ENCODE measurements at places on chromosomes 11 and 22. TPM values are rescaled to one million over a fixed set of nuclear protein-coding genes. Genes with fewer than 3 reads are reported as not detected.

Gene APOA4
- not detected for total RNA-seq

DNA sequence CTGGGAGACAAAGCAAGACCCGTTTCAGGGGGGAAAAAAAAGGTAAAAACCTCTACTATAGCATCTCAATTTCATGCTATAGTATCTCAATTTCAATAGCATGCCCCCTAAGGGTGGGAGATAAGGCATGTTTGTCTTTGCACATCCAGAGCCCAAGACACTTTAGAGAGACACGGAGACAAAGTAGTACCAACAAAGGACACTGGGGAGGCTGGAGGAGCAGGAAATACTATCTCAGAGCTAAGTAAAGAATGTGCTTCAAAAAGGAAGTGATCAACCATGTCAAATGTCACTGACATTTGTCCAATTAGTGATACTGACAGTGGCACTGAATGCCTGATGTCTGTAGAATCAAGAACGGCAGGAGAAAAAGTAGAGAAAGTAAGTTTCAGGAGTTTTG is 68.6 kb downstream of the RRAS2 start:
- DNase-seq: no peak

Gene TSSK2
- total RNA-seq: not detected

GRCh38 chr11:3166268-3167142 is 1.4 kb upstream of the OSBPL5 start:
- no peak for DNase-seq

DNA sequence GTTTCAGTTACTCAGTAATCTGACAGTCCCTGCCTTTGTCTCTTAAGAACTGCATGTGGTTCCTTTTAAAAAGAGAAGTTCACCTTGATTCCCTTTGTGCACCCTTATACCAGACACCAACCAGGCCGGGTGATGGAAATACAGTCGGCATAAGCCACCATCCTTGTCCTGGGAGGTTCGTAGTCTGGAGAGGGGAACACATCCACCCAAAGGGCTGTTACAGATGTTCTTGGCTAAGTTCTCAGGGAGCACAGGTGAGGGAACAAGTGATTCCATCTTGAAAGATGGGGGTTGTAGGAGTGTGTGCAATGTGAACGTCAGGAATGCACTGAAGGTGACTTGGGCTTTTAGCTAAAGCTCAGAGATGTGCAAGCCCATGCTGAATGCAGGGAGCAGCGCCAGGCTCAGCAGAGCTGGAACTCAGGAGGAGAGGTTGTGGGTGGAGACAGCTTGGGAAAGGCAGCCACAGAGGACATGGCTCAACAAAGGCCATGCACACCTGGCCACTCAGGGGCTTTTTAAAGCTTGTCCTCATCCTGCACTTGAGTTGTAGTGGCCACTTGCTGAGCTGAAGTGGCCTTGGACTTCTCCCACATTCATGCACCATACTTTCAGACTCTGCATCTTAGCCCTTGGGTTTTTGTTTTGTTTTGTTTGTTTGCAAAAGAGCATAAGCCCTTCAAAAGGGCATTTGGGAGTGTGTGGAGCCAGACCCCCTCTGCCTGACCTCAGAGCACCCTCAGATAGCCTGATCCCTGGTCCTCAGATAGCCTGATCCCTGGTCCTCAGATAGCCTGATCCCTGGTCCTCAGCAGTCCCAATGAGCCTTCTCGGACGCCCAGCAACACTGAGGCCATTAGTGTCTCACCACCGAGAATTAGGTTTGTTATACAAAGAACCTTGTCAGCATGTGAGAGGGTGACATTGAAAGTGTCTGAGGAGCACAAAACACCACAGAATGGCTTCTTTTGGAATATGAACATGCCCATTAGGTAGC is 12.7 kb upstream of the TMA7B start:
- no peak for DNase-seq

DNA sequence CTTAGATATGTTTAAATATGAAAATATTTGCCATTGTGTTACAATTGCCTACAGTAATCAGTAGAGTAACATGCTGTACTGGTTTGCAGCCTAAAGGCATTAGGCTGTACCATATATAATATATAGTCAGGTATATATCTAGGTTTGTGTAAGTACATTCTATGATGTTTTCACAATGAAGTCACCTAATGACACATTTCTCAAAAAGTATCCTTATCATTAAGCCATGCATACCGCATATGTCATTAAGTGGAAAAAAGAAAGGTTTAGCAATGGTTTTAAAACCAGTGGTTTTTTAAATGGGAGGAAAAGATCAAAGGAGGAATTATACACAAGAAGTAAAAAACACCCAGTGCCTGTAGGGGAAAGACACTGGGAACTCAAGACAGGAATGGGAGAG is 122.7 kb downstream of the RBFOX2 start:
- no peak for DNase-seq

GRCh38 chr11:26399336-26399735 is 67.4 kb downstream of the ANO3 start:
- DNase-seq: no peak

Gene NAALADL1
- 6.3 TPM for total RNA-seq

DNA sequence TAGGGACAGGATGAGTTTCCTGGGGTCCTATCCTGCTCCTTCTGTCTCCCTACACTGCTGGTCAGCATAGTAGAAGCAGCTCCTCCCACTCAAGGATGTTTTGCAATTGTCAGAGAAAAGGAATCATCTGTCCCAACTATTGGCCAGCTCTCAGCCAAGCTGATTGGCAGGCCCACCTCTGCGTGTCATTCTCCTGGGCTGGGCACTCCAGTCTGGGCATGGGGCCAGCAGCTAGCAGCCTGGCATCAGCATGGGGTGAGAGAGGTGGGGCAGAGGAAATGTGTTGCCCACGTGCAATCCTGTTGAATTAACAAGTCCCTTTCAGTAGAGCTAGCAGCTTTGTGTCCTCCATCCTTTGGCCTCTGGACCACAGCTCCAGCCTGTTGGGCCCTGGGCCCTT is 14.1 kb downstream of the ANKK1 start:
- DNase-seq: no peak

GRCh38 chr22:38761202-38762162 is 5.7 kb upstream of the SUN2 start:
- no peak for DNase-seq

Gene DRG1
- total RNA-seq: 81.0 TPM

- DNase-seq: no peak
Measured at GRCh38 chr11:42571131-42571877, 740.5 kb upstream of the API5 start.

GRCh38 chr11:82945682-82946081 is 44.1 kb downstream of the DDIAS start:
- no peak for DNase-seq

DNA sequence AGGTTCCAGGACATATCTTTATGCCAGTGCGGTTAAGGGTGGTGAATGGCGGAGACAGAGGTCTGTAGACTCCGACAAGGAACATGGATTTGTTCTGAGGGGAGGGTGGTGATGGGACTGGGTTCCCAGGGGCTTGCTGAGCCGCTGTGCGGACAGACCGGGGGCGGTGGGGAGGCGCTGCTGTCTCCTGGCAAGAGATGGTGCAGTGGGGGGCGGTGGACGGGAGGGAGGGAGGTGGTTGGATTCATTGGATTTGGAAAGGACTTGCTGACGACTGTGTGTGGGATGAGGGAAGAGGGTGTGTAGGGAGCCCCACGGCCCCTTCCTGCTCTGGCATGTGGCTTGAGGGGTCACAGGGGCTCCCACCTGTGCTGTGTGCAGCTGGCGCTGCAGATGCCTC is 43.2 kb downstream of the FLRT1 start:
- DNase-seq: no peak

GRCh38 chr22:49613108-49613507 is 214.6 kb downstream of the BRD1 start:
- no peak for DNase-seq

Gene MMP27
- not detected for total RNA-seq

GRCh38 chr11:11324090-11324489 is 29.0 kb downstream of the CSNK2A3 start:
- DNase-seq: no peak

Gene BIRC2
- total RNA-seq: 41.2 TPM

DNA sequence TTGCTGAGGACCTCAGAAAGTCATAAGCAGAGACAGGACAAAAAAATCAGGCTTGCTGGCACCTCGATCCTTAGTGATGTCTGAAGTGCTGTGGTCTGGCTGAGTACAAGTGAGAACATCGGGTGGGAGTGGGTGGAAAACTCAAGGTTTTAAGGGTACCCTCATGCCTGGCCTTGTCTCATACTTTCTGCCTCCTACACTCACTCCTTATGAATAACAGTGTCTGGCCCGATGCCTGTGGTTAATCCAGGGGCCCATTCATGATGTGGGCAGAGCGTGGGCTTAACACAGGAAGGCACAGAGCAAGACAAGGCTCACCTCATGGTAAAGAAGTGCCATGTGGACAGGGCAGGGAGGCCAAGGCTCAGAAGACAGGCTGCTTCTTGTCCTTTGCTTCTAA is 11.0 kb upstream of the UCP3 start:
- DNase-seq: no peak

All from activated CD4-positive, alpha-beta T cell treated with anti-CD3 and anti-CD28 coated beads, Interleukin-2, amount 10 ng/mL, durations not matched to agents 7 days and 5 days (primary cell).